ENCODE measurements at places on chromosomes 4 and X.

DNA sequence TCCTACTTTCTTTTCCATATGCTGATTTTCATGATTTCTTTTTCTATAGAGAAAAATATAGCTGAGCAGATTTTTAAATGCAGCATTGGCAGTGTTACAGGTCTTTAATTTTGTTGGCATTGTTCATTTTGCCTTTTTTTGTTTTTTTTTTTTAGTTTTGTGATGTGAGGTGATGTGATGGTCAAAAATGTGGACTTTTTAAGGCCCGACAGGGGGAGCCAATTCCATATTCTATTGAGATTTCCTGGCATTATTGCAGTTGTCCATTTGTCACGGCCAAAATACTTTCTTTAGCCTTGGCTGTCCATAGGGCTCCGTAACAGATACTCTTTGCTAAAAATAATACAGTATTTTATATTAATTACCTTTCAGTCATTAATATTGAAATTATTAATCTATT is 47.8 kb downstream of the SLIT2 start:
- no peak for DNase-seq

- no peak for DNase-seq
Measured at GRCh38 chrX:43985511-43985910, 12.3 kb upstream of the NDP start.

DNA sequence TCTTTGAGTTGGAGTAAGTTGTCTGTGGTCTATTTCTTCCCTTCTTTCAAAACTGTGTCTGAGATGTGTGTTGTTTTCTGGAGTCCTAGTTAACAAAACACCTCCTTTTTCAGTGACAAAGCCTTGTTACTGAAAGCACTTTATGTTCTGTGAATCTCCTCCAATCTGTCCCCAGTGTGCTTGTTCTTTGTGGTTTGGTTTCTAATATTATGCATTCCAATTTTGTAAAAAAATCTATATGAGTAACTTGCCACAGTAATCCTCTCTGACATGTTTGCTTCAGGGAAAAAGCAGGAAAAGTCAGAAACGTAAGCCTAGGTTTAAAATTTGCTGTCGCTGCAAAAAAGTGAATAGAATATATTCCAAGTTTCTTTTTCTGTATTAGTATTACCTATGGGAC is 12.4 kb downstream of the PRRG1 start:
- no peak for DNase-seq

DNA sequence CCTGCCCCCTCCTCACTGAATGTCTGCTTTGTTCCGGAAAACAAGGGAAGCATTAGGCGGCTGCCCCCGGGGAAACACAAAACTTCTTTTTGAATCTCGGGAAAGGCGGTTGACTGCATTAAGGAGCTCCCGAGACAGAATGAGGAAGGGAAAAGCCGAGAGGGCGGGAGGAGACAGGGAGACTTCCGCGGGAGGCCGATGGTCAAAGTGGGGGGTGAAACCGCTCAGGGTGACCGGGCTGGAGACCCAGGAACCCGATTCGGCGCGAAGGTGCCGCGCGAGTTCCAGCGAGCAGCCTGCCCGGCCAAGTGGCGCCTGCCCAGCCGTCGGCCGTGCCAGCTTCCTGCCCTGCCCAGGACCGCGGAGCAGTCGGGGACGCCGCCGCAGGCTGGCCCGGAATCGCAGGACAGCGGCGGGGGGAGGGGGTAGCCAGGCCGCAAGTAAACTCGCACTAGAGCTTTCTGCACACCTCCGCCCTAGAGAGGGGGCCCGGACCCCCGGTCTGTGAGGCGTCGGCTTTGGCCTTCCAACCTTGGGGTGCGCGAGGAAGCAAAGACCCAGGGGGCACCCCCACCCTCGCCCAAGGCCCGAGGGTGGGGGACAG is 55.1 kb upstream of the BCOR start:
- no peak for DNase-seq

- no peak for DNase-seq
Measured at GRCh38 chr4:4387531-4388310, 819 bp downstream of the NSG1 start.

GRCh38 chr4:90824266-90825150 is 697.3 kb downstream of the CCSER1 start:
- no peak for DNase-seq

DNA sequence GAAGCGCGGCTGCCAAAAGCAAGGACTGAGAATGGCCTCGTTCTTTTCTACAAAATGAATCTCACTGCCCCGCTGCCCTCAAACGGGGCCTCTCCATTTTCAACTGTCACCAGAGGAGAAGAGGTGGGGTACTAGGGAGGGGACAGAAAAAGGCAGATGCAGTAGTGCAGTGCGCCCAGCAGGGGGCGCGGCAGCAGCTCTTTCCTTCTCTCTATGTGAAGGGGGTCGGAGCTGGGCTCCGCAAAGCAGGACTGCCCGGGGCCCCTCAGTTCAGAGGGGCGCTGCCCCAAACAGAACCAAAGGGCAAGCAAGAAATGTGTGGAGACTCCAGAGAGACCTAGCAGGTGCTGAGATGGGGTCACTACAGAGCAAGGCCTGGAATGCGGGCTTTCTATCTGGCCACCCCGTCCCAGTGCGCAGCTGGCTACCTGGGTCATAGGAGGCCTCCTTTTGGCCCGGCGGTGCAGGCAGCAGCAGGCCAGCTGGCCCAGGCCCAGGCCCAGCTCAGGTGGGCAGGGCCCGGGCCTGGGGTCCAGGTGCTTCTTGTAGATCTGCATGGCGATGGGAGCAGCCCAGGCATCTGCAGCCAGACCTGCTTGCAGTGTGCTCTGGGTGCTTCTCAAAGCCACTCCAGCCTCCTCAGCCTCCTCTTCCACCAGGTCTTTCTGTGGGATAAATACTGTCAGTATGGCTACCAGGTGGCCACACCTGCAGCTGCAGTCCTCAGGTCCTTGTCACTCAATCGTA is 5.9 kb downstream of the IRAK1 start:
- DNase-seq = peak; percentile 29

Measured in effector memory CD4-positive, alpha-beta T cell (primary cell).